Spleen (tissue), 13 donors: ENCODE measurements at places on chromosomes 2 and 18.

GRCh38 chr2:122433123-122433754 is 677.8 kb downstream of the TSN start:
- DNase-seq: no peak

DNA sequence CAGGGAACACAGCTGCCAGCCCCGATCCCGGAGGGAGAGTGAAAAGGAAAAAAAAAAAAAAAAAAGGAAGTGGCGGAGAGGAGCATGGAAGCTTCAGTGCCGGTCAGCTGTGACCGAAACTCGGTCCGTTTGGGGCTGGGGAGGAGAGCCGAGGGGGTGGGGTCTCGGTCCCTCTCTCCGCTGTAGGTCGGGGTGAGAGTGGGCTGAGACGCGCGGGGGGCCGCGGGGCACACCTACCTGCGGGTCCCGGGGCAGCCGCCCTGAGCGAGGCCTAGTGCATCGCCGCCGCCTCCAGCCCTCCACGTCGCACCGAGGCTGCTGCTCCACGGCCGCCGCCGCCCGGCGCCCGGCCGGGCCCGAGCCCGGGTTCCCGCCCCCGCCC is 536 bp downstream of the VPS54 start:
- DNase-seq: no peak

GRCh38 chr18:78773819-78774218 is 205.8 kb upstream of the SALL3 start:
- DNase-seq: no peak

GRCh38 chr2:28544405-28544921 is 48.6 kb downstream of the PLB1 start:
- DNase-seq: no peak

- no peak for DNase-seq
These were observed 82.0 kb downstream of the PMS1 start for GRCh38 chr2:189866296-189866695.

- no peak for DNase-seq
These were observed 2.8 kb upstream of the RESP18 start for GRCh38 chr2:219335373-219335786.

DNA sequence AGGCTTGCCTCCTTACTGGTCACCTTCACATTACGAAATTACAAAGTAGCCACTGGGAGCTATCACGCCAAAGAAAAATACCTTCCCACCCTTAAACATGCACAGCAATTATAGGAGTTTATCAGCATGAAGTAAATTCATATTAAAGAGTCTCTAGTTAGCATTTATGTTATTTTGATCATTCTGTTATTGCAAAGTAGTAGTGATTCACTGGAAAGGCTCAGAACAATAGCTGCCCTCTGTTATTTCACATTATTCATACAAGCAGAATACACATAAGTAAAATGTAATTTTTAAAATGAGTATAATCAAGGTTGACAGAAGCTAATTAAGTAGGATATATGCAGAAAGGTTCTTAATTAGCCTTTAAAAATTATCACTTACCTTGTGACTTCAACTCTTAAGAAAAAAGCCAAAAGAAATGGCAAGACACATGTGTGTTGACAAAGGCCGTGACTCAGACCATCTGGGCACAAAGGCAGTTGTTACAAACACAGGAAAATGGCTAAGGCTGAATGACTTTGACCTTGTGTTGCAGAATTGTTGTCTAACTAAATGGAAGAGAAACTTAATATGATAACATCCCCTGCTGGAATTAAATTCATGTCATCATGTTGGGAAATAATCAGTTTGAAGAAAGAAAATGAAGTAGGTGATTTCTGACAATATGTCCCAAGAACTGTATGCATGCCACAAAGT is 108.3 kb downstream of the ARL6IP6 start:
- no peak for DNase-seq

DNA sequence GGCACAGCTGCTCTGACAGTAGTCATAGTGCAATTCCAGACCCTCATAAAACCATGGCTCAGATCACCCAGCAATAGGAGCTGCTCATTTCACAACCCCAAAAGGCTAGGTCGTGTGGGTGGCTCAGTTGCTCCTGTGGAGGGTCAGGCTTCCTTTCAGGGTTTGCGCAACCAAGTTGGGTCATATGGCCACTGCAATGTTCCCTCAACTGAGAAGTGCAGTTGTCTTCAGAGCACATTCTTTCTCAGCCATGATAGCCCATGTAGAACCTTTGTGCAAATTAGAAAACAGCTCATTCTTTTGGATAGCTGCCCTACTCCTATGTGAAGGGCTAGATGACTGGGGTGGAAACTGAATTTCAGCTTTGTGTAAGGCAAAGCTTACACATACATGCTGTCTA is 3.2 kb downstream of the SERPINB13 start:
- DNase-seq: no peak

DNA sequence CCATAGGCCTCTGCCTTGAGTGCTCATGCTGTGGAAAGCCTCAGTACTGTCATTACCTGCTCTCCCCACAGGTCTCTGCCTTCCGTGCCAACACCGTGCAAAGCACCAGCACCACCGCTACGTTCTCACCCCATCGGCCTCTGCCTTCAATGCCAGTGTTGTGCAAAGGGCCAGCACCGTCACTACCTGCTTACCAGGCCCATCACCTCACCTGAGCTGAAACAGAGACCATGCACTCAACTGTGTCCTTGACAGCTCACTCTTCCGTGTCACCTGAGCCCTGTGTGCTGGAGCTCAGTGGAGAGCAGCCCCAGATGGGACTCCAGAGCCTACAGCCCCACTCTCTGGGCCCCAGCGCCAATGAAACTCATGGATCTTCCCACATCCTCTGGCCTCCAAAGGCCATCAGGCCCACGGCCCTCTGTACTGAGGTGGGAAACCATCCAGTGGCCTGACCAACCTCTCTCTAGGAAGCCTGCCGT is 62.7 kb downstream of the ZNF516 start:
- peak; percentile 48 for DNase-seq

GRCh38 chr2:75476761-75477160 is 84.0 kb downstream of the EVA1A start:
- DNase-seq: no peak

- no peak for DNase-seq
These were observed 227.1 kb upstream of the ID2 start for GRCh38 chr2:8454797-8455196.

DNA sequence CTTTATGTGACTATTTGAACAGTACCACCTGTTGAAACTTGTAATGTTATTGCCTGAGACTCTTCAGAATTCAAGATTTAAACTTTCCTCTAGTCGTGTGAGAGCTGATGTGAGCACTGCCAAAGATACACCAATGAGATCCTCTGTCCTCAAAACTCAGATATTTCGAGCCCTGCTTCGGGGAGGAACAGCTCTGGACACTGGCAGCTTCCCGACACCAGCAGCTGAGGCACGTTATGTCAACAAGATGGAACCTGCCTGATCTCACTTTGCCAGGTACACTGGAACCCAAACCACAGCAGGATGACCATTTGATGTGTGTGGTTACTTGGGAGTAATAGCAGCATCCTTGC is 319.9 kb upstream of the RBMS1 start:
- no peak for DNase-seq

DNA sequence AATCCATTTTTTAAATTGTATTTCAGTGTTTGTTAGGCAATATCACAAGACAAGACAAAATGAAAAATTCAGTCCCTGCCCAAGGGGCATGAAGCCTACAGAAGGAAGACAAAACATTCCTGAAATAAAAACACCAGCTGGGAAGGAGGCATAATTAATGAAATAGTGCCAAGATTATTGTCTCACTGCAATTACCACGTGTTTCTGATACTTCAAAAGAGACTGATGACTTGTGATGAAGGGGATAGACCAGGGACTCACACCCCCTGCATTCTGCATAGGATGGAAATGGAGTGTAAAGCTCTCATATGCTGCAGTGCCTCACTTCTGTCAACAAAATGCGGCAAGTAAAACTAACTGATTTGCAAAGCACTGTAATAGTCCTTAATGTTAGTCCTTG is 178.1 kb downstream of the BARD1 start:
- no peak for DNase-seq
